ENCODE measurements at places on chromosomes 12 and 14.

DNA sequence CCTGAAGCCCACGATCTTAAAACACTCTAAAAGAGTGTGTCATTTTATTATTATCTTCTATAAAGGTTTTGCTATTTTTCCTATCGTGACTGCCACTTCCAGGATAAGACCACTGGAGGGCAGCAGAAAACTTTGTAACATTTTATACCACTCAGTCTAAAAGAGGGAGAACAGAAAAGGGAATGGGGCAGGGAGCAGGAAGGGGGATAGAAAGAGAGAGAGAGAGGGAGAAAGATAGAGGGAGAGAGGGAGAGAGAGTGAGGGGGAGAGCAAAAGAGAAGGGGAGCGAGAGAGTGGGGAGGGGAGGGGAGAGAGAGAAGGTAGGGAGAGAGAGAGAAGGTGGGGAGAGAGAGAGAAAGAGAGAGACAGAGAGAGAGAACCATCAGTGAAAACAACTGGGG is 2.0 kb upstream of the ART4 start:
- DNase-seq, result peak; percentile 22

- no peak for DNase-seq
Observed at GRCh38 chr14:102805371-102805891, 28.2 kb downstream of the TRAF3 start.

- no peak for DNase-seq
Observed at GRCh38 chr14:92481811-92482555, 31.6 kb upstream of the RIN3 start.

- DNase-seq, result no peak
Observed at GRCh38 chr12:110233212-110233903, 47.7 kb upstream of the ATP2A2 start.

GRCh38 chr12:107446476-107446875 is 239.1 kb upstream of the PWP1 start:
- no peak for DNase-seq

DNA sequence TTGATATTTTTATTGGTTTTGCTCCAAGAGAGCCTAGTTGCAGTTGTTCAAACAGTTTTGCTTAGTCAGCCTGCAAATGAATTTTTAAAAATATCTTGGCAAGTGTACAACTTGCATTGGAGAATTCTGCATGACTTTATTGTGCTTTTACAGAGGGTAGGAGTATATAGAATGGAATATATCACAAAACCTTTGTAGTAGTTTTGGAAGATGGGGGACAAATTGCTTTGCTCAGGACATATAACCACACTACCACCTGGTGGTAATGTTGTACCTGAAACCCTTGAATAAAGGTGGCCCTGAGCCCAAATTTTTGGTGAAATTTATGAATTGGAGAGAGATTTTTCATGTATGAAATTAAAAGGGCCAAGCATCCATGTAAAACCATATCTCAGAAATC is 645.2 kb downstream of the MED13L start:
- DNase-seq, result no peak

DNA sequence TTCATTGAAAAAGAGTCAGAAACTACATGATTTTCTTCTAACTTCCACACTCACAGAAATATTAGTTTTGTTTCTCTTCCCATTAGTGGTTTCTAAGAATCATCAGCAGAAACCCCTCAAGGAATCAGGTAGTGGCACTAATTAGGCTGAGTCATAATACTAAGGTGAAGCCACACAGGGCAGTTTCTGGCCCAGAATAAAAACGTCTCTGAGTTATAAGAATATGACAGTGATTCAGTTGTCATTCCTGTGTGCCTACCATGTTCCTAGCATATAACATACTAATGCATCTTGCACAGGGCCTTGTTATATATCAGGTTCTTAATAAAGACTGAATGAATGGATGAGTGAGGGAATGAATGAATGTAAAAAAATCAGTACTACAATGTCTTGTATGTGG is 206.0 kb upstream of the PLEKHG7 start:
- DNase-seq, result no peak

DNA sequence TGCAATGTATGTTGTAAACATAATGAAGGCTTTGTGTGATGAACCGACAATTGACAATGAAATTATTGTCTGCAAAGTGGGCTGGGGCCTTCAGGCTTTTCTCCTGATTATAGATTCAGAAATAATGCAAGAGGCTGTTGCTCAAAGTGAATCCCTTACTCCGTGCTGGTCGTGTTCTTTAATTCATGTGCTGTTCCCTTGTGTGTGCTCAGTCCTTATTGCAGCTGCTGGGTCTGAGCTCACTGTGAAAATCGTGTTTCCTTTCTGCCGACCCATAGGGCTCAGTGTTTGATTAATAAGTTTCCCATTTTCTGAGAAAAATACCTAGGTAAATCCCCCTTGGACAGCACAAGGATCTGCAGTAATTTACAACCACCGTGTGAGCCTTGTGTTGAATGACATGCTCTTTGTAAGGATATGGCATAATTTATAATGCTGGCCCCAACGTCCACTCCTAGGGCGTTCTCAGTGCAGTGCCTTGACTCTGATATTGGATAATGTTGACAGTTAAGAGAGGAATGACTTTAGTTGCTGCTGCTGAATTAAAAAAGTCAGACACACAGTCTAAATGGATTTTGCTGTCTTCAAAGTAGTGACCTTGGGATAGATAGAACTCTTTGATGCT is 81.6 kb downstream of the RGS6 start:
- DNase-seq, result no peak

- no peak for DNase-seq
Observed at GRCh38 chr12:121503395-121503794, 77.4 kb downstream of the KDM2B start.

DNA sequence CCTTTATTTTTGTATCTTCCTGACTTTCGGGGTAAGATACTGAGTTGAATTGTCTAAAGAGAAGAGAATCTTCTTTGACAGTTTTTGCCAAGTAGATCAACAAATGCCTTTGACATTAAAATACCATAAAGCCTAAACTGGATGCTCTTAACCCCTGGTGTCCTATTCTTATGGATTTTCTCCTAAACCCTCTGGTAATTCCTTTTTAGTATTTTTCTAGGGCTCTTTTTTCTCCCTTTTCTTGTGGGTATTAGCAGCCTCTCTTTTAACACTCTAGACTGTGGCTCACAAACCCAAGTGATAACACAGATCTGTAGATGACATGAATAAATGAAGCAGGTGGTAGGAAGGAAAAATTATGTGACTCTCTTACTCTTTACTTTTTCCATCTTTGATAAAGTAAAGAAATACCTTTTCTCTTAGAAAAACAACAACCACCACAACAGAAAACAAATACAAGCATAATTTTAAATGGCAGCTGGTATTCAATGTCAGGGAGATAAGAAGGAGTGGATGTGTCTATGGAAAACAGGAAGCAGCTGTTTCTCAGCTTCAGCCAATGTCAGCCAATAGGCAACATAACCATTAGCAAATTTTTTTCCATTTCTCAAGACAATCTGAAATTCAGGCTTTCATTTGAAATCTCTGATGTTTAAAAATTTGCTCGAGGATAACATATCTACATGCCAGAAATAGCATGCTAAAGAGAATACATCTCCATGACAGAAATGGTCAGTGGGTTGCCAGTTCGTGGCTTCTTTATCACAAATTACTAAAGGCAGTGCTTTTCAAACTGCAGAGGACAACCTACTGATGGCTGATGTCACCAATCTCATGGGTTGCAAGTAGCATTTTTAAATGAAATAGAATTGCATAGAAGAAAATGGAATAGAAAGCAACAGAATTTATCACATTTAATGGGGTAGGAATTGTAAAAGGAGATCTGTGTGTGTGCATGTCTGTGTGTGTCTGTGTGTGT is 123.1 kb upstream of the KRR1 start:
- DNase-seq, result peak; percentile 71

- no peak for DNase-seq
Observed at GRCh38 chr12:12995088-12995487, 5.0 kb downstream of the HEBP1 start.

- DNase-seq, result no peak
Observed at GRCh38 chr14:88269806-88270420, 53.2 kb downstream of the KCNK10 start.

GRCh38 chr12:3125674-3126073 is 48.5 kb downstream of the TSPAN9 start:
- DNase-seq, result no peak

GRCh38 chr12:2306012-2306411 is 253.2 kb downstream of the CACNA1C start:
- DNase-seq, result no peak

DNA sequence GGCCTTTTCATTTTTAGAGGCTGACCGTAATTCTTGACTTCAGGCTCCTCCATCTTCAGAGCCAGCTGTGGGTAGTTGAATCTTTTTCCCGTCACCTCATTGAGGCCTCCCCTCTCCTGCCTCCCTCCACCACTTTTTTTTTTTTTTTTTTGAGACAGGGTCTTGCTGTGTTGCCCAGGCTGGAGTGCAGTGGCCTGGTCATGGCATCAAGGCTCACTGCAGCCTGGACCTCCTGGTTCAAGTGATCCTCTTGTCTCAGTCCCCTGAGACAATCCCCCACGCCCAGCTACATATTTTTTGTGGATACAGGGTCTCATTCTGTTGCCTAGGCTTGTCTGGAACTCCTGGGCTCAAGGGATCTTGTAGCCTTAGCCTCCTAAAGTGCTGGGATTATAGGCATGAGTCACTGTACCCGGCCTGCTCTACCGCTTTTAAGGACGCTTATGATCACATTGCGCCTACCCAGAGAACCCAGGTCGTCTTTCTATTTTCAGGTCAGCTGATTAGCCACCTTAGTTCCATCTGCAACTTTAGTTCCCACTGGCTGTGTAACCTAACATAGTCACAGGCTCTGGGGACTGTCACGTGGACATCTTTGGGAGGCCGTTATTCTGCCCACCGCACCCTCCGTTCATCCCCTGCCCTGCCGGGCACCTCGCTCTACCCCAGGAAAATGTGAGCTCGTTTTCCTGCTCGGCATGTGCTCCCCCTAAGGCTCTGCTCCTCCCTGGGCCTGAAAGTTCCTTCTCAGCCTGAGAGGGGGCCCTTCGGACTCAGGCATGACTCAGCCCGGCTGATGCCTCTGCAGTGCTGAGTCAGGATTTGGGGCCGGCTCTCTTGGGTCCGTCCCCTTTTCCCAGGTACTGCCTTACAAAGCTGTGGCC is 13.4 kb downstream of the TNFAIP2 start:
- DNase-seq, result no peak

- peak; percentile 50 for DNase-seq
Observed at GRCh38 chr12:72790273-72790672, 518.1 kb downstream of the TRHDE start.

GRCh38 chr12:69339999-69340398 is 8.2 kb upstream of the LYZ start:
- no peak for DNase-seq

- DNase-seq, result no peak
Observed at GRCh38 chr12:131159660-131160059, 206.0 kb downstream of the ADGRD1 start.
